ENCODE measurements at places on chromosomes 11 and 22.

DNA sequence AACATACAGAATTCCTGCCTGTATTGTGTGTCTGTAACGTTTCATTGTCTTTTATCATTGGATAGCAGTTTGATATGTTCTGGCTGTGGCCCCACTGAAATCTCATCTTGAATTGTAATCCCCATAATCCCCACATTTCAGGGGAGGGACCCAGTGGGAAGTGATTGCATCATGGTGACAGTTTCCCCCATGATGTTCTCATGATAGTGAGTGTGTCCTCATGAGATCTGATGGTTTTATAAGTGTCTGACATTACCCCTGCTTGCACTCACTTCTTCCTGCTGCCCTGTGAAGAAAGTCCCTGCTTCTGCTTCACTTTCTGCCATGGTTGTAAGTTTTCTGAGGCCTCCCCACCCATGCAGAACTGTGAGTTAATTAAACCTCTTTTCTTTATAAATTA, 19.6 kb upstream of the MTMR2 start:
- DNase-seq = no peak

DNA sequence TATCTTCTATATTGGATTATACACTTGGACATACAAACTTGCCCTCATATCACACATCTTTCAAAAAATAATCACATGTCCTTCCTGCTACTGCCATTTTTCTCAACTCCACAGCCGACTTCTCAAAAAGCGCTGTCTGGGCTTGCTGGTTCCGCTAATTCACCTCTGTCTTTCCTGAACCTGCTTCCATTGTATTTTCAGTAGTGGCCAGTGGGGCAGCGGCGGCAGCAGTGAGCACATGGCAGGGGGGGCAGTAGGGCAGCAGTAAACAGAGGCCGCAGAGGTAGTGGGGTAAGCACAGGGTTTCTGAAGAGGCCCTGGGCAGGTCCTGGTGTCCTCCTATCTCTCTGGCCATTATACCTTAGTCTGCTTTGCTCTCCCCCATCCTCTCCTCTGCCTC, 126.3 kb downstream of the RRAS2 start:
- DNase-seq = no peak

DNA sequence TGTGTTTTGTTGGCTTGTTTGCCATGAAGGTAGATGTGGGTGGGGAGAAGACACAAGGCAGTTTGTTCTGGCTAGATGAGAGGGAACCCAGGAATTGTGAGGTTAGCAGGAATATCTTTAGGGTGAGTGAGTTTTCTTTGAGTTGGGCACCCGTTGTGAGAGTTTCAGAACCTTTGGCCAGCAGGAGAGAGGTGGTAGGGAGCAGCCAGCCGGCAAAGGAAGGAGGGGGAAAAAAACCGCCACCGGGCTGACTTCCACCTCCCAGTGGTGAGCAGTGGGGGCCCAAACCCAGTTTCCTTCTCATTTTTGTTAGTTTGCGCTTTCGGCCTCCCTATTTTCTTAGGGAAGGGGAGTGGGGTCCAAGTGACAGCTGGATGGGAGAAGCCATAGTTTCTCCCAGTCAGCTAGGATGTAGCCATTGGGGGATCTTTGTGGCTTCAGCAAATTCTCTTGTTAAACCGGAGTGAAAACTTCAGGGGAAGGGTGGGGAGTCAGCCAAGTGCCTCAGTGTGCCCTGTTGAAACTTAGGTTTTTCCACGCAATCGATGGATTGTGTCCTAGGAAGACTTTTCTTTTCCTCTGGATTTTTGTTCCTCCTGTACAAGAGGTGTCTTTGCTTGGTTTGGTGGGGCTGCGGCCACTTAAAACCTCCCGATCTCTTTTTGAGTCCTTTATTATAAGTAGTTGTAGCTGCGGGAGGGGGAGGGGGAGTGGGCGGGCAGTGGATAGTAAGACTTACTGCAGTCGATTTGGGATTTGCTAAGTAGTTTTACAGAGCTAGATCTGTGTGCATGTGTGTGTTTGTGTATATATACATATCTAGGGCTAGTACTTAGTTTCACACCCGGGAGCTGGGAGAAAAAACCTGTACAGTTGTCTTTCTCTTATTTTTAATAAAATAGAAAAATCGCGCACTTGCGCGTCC, 1.1 kb upstream of the GCAT start:
- DNase-seq = peak; percentile 49

- DNase-seq = no peak
These were observed 29.0 kb downstream of the TRMU start for GRCh38 chr22:46364341-46365165.

DNA sequence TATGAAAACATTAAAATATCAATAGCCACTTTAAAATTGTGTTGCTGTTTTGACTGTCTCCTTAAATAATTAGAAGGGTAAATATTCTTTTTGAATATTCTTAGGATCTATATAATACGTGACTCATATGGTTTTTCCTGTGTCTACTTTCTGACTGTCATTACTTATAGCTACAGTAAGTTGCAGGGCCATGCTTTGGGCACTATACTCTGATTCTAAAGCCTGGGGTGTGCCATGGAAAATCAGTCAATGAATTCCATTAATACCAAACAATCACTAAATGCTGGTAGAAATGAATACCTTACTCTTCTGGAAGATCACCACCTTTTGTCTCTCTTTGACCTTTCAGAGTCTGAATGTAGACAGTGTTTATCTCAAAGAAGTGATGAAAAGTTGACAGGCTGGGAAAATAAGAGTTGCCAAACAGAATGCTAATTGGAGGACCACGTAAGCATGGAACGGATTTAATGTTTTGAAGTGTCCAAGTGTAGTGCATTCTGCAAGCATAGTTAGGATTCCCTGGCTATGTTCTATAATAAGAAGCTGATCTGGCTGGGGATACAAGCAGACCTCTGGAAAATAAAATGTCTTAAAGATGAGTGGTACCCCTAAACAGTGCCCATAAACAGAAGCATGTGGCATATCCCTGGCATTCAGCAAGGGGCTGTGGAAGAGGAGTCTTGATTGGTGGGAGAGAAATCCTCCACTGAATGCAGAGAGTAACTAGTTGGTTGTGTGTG, 16.8 kb downstream of the LUZP2 start:
- DNase-seq = peak; percentile 32

GRCh38 chr11:66277471-66278362, at the start of gene CNIH2:
TSS of gene CNIH2 (plus strand) at chr11:66278175. CDS start at chr11:66278457, 282 bp downstream.
- peak; percentile 60 for DNase-seq

- DNase-seq = no peak
These were observed 14.1 kb upstream of the LIPT2 start for GRCh38 chr11:74507582-74507981.

- DNase-seq = no peak
These were observed 5.6 kb downstream of the MPPED2 start for GRCh38 chr11:30580573-30580972.

DNA sequence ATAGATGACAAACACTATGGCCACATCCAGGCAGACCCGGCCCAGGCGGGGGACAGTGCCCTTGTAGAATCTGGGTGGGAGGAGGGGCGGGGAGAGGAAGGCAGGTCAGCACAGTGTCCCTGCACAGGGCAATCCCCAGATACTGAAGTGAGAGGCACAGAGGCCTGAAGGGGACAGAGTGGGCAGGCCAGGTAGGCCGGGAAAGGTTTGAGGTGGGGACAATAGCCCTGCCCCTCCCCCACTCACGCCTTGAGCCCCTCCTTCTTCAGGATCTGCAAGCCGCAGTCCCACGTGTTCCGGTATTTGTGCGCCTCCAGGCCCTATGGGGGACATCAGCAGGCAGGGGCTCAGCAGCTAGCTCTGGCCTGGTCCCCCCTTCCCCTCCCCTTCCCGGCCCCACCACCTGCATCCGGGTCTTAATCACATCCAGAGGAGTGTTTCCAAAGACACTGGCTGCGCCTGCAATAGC, 2.3 kb downstream of the SLC25A1 start:
- no peak for DNase-seq

GRCh38 chr11:11332141-11332710, 20.8 kb downstream of the CSNK2A3 start:
- DNase-seq = no peak

- DNase-seq = no peak
These were observed 28.6 kb downstream of the CAPN1 start for GRCh38 chr11:65210361-65210731.

- DNase-seq = no peak
These were observed 8.3 kb downstream of the SRSF8 start for GRCh38 chr11:95074792-95075563.

DNA sequence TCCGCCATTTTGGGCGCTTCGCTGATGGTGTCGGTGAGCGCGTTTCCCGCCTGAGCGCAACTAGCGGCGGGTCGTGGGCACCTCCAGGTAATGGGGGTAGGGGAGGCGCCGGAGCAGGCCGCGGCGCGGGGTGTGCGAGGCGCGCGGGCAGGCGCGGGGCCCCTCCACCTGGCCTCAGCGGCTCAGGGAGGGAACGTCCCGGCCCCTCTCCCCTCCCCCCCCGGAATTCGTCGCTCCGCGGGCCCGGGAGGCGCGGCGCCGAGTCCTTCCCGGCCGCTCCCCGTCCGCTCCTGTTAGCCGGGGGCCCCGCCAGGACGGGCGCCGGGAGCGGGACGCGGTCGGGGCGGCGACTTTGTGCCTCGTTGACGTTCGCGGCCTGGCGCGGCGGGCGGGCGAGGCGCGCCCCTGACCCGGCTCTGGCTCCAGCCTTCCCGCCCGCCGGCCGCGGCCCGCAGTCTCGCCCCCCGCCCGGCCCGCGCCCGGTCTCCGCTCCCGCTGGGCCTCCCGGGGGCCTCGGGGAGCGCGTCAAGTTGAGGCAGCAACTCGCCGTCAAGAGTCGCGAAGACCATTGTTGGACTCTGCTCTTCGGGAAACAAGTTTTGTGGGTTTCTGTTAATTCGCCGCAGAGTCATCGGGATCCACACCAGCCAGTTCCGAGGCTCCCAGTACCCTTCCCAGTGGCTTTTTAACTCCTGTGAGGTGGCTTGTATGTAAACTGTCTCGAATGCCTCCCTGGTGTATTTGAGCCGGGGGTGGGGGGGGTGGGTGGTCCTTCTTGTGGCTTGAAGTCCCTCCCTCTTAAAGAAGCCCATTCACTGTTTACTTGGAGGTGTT, at the start of gene PPP6R3:
Gene PPP6R3 (plus strand): TSS at position 12 of the 834 bp plus-strand sequence. CDS start 76,913 bp downstream, outside the sequence.
- DNase-seq = peak; percentile 86

- no peak for DNase-seq
These were observed at the start of gene SCUBE1 for GRCh38 chr22:43343262-43343669. TSS of gene SCUBE1 (minus strand) at chr22:43343372. CDS start at chr22:43343261, 111 bp downstream.

GRCh38 chr11:16969010-16969999, 44.9 kb downstream of the PLEKHA7 start:
- DNase-seq = no peak

DNA sequence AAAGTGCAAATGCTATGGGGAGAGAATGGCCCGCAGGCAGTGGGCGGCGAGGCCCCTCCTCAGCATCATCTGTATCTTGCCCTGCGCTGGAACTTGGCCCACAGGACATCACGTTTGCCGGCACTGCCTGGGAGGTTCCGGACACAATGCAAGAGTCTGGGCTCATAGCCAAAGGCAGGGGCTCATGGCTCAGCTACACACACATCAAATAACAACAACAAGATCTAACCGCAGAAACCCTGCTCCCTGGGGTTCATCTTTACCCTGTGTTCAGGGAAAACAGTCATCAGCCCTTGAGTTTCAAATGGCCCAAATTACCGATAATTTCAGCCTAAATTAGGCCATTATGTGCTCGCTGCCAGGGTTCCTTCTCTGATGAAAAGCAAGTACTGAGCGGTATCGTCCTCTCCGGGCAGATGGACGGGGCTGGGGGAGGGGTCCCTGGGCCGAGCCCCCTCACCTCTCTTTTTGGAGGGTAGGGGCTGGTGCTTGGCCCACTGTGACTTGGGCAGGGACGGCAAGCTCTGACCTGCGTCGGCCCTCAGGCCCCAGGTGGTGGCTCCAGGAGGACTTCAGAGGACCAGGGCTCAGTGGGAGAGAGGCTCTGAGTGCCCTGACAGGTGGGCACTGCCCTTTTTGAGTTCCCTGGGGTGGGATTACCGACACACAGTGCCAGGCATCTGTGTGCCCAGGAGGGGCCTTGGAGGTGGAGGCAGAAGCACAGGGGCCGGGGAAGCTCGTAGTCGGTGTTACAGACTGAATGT, 25.0 kb upstream of the GAL start:
- DNase-seq = no peak

DNA sequence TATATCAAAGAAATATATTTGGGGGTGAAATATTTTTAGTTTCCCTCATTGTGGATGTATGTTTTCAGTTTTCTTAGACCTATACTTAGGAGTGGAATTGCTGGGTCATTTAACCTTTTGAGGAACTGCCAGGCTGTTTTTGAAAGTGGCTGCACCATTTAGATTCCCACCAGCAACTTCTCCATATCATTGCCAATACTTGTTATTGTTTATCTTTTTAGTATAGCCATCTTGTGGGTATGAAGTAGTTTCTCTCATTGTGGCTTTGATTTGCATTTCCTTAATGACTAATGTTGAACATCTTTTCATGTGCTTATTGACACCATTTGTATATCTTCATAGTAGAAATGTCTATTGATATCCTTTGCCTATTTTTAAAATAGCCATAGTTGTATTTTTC, 62.1 kb upstream of the B3GNT6 start:
- no peak for DNase-seq

GRCh38 chr11:72576243-72576595, 98.0 kb downstream of the PDE2A start:
- no peak for DNase-seq

- no peak for DNase-seq
These were observed 8.3 kb upstream of the KIAA0930 start for GRCh38 chr22:45248832-45249561.

DNA sequence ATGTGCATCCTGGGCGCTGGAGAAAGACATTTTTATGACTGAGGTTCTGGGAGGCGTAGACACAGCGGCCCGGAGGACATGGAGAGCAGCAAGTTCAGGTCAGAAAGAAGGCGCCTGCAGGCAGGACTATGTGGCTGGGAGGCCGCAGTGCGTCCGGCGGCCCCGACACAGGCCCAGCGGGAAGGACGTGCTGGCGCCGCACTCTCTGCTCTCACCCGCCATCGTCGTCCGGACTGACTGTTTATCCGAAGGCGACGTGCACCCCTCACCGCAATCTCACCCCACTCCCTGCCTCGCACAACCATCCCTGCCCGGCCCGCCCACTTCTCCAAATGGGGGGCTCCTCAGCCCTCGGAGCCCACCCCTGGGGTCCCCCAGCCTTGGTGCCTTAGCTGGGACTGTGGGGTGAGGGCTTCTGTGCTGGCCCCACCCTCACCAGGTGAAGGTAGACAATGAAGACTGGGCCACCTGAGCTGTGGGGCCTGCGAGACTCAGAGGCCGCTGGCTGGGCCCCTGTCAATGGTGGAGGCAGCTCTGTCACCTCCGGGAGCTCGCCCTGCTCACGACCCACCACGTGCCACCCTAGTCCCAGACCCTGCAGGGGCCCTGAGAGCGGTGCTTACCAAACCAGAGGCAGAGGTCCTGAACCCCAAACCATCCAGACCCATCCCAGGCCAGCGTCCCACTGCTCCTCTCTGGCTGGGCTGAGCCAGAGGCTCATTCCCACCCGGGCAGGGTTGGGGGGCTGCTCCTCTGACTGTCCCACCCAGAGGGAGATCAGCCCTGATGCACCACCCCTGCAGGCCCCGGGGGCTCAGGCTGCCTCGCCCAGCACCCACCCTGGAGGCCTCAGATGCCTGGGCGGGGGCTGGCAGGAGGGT, 16.2 kb upstream of the MUC5B start:
- DNase-seq = no peak

GRCh38 chr22:30541961-30542810, 4.4 kb downstream of the SEC14L6 start:
- DNase-seq = peak; percentile 79
